ENCODE measurements at places on chromosomes 3 and 15.

GRCh38 chr3:14511623-14512280 lies 28.4 kb downstream of the GRIP2 start:
- DNase-seq: no peak

GRCh38 chr15:89492934-89493631 lies 3.3 kb downstream of the RHCG start:
- no peak for DNase-seq

DNA sequence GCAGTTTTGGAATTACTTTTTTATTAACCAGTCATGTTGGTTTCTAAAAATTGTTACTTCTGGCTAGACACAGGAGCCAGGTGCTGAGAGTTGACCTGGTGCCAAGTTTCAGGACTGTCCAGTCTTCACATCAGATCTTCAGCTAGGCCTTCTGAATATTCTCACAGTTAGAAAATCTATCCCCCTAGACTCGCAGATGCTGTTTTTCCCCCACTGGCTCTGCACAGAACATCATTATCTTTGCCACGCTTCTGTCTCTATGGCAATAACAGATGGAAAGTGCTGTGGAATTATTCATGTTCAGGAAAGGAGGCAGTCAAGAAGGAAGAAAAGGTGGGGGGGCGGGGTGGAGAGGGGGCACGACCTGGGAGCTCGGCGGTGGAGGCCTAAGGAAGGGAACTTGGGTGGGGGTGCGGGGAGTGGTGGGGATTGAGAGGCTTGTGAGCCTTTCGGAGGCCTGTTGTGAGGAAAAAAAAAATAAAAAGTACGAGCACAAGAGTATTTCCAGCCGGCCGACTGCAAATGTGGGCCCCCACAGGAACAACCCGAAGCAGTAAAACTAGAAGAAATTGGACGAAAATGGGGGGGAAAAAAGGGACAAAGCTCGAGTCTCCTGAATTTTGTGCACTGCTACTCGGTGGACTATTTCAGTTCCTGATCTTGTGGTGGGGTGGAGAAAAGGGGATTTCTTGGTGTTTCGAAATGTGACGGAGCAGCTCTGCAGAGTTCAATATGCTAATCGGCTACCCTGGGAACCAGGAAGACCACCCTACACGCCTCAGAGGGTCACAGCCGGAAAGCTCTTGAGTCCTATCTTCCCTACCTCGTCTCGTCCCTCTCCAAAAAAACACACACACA lies 1.5 kb upstream of the SKIL start:
- DNase-seq: no peak

DNA sequence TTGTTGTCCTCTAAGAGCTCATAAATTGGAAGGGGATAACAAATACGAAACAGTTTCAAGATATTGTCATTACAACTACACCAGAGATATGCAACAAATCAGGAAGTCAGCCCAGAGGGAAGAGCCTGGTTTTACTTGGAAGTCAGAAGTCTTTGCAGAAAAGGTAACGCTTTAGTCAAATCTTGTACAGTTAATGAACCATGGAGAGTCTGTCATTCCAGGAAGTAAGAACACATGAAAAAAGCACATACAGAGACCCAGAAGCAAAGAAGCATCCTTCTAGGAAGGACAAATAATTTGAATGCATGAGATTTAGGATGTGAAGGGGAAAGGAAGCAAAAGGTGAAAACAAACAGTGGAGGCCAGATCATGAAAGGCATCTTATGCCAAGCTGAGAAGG lies 19.6 kb downstream of the DYNC1LI1 start:
- no peak for DNase-seq

DNA sequence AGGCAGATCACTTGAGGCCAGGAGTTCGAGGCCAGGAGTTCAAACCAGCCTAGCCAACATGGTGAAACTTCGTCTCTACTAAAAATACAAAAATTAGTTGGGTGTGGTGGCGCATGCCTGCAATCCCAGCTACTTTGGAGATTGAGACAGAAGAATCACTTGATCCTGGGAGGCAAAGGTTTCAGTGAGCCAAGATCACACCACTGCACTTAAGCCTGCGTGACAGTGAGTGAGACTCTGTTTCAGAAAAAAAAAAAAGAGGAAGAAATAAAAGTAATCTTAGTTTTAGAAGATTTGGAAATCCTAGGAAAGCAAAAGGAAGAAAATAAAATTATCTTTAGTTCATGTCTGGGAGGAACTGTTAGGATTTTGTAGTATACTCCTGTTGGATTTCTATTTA lies 77.2 kb downstream of the IL12A start:
- DNase-seq: no peak

Measured in activated CD4-positive, alpha-beta T cell treated with anti-CD3 and anti-CD28 coated beads for 48 hours (primary cell).